ENCODE measurements at places on chromosomes 3 and 15.

GRCh38 chr3:88996691-88997090 lies 110.7 kb upstream of the EPHA3 start:
- no peak for DNase-seq

DNA sequence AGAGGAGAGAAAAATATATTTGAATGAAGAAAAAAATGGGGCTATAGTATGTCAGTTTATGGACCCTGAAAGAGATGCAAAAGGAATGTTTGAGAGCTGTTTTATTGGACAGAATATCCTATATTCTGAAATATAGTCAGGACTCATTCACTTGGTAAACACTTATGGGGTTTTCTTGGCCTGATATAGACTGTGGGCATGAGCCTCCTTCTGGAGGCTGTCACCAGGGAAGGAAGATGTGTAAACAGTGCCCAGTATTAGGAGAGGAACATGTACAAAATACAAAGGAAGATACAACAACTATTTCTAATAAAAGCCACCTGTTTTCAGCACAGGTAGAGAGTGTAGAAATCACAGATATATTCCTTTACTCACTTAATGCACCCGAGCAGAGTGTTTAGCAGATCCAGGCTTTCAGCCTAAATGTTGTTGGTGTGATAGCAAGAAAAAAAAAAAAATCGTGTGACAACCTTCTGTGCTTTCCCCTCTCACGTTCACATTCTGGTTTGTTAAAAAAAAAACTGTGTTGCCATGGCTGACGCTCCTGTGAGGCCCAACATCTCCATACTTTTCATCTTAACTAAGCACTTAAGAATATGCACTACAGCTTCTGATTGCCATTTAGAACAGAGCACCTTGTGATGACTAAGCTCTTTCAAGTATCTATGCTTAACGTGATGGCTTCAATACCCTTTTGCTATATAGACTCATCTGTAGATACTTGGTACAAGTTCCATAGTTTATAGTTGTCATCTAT lies 134.1 kb downstream of the MBNL1 start:
- DNase-seq: no peak

DNA sequence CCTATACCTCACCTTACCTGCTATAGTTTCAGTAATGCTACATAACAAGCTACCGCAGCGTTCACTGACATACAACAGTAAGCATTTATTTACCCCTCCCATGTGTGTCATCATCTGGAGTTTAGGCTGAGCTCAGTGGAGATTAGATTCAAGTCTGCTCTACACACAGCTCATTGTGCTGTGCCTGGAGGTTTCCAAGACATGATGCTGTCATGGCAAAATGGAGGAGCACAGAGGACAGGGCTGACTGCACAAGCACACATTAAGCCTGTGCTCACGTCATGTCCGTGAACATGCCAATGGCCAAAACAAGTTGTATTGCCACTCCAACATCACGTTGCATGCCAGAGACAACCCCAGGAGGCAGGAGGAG lies 333.8 kb upstream of the TRIM42 start:
- DNase-seq: no peak

GRCh38 chr3:190326930-190327329 lies 4.7 kb upstream of the CLDN1 start:
- no peak for DNase-seq

- no peak for DNase-seq
Observed at GRCh38 chr15:39860200-39860599, 59.9 kb downstream of the GPR176 start.

Measured in bone marrow (tissue), 2 donors.